ENCODE measurements at places on chromosomes 7 and 10.

DNA sequence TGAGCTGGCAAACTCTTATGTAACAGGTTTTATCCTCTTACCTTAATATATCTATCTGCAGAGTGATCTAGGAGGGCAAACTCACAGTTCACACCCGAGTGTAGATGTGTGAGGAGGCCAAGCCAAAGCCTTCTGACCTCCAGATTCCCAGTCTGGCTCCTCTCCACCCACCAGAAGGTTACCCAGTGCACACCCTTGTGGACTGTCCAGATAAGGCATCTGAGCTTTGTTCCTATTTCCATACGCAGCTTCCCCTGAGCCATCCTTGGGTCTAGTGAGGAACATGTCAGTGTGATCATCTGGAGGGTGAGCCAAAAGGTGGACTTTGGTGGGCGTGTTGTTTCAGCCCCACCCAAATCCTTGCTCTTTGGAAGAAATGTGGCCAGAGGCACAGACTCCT is 203.0 kb upstream of the MEOX2 start:
- DNase-seq, result no peak

GRCh38 chr7:1940402-1940786 is 270.3 kb downstream of the ELFN1 start:
- DNase-seq, result peak; percentile 76

DNA sequence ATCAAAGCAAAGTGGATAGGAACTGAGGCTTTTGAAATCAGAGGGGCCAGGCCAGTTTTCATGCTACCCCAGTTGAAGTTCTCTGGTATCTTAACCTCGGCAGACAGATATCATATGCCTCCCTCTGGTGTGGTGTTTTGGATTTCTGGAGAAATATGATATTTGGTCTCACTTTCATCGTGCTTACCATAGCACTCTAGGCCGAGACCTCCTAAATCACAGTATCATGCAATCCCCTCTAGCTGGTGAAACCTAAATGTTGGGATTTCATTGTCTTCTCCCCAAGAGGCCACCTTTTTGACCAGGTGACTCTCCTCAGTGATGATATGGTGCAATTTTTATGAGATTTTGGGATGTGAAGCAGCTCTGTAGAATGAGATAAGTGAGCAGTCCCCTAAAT is 183.5 kb downstream of the CREB5 start:
- no peak for DNase-seq

GRCh38 chr10:21722209-21722608 is 188.2 kb downstream of the MLLT10 start:
- DNase-seq, result no peak

DNA sequence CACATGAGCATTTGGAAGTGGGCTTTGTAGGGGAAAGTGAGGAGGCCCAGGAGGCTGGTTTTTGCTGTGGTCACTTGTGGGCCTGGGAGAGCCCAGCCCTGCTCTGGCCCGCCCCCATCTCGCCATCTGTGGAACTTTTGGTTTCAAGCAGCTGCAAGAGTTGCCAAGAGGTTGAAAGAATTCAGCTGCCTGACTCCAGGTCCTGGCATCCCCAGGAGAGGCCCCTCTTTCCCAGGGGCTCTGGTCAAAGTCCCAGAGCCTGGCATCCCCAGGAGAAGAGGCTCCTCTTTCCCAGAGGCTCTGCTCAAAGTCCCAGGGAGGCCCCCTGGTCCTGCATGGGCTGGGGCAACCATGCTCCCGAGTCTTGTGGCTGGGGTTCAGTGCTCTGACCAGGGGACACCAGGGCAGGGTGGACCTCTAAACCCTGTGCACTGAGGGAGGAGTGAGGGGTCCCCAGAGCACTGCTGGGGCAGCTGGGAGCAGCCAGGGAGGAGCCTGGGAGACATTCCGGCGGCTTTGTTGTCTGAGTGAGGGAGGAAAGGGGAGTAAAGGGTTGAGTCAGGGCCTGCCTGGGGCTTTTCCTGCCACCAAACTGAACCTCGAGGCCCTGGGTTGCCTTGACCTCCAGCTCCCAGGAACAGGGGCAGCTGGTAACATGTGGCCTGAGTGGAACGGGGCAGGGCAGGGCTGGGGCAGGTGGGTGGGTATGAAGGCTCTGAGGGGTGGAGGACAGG is 27.7 kb upstream of the CSGALNACT2 start:
- no peak for DNase-seq

- no peak for DNase-seq
These were observed 25.8 kb upstream of the TSPAN13 start for GRCh38 chr7:16727736-16728135.

DNA sequence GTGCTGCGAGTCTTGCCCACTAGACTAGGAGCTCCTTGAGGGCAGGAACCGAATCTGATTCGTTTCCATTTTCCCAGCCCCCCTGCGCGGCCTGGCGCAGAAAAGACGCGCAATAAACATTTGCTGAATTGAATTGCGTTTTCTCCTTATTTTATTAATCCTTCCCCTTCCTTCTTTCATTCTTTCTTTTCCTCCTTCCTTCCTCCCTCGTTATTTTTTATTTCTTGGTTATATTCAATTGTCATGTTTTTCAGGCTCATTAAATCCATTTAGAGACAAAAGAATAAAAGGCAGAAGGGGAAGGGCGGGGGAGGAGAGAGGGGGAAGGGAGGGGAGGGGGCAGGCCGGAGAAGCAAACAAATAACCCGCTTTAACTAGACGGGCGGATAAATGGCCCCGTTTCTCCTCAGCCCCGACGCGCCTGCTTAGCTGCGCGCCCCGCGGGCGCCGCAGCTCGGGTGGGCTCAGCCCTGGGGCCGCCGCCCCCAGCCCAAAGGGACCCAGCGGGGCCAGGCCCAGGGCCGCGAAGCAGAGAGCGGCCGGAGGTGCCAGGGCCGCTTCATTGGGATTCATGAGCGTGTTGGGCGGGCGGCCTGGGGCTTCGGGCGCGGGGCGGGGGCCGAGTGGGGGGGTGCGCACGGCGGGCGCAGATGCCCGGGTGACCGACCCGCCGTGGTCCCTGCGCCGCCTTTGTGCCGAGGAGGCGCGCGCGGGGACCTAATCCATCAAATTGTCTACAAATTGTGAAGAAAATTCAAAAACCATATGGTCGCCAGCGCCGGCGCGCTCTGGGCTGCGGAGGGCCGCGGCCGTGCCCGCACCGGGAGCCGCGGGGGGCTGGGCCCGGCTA is 5.0 kb downstream of the LBX1 start:
- no peak for DNase-seq

GRCh38 chr10:98474628-98475027 is 27.9 kb upstream of the HPS1 start:
- no peak for DNase-seq

DNA sequence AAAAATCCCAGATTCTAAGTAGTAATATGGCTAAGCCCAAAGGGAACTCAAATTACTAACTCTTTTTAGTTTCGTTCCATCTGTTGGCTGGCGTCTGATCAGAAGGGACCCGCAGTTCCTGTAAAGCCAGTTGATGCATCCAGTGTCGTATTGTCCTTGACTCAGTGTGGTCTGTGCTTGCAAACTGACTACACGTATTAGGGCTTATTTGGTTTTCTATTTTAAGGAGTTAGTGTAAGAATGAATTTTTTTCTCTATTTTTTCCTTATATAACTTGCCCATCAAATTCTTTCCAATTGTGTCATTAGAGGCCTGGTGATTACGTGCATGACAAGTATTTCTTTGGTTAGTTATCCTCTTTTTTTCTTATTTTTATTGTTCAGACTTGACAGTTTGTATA is 9.7 kb downstream of the ABCA13 start:
- DNase-seq, result no peak

GRCh38 chr7:94509264-94509886 is at the start of gene CASD1:
TSS of gene CASD1 (plus strand) at chr7:94509809. CDS start at chr7:94510085, 276 bp downstream.
- DNase-seq, result peak; percentile 28

DNA sequence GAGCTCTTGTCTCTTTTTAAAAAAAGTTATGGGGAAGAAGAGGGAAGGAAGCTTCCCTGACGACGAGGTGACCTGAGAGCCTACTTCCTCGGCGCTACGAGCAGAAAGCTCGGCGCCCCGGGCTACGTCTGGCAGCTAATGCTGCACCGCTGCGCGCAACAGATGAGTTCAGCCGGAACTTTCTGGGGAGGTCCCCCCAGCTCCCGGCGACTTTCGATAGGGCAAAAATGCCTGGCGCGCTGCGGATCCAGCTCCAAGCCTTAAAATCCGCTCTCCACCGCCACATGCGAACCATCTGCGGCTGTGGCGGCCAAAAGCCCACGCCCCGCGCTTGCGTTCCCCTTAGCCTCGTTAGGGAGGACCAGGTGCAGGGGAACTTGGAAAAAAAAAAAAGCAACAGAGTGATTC is 621 bp downstream of the P4HA1 start:
- peak; percentile 16 for DNase-seq

- no peak for DNase-seq
These were observed 68.4 kb downstream of the RAMP3 start for GRCh38 chr7:45225948-45226335.

- DNase-seq, result no peak
These were observed 66.8 kb upstream of the CYP26C1 start for GRCh38 chr10:92993699-92994272.

DNA sequence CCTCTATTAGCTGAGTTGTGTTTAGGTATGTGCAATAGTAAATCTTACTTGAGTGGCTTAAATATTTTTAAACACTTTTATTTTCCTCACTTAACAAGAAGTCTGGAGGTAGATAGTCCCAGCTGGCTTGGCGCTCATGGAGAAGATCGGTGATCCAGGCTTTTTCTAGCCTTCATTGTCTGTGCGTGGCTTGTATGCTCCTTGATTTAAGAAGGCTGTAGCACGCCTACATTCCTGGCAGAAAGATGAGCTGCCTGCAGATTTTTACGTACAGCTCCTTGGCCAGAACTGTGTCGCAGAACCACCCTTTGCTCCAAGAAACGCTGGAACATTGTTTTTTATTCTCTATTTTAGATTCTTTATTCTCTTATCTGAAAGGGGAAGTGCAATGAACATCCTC is 284.1 kb downstream of the KIF20B start:
- DNase-seq, result no peak

DNA sequence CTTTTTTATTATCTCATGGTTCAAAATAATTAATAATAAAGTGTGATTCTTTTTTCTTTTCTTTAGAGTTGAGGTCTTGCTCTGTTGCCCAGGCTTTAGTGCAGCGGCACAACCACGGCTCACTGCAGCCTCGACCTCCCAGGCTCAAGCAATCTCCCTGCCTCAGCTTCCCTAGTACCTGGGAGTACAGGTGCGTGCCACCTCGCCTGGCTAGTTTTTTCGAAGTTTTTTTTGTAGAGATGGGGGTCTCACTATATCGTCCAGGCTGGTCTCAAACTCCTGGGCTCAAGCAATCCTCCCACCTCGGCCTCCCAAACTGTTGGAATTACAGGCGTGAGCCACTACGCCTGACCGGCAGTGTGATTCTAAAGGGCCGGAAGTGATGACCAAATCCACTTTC is 28.0 kb upstream of the MSRB2 start:
- DNase-seq, result no peak

- DNase-seq, result no peak
These were observed 2.6 kb upstream of the ZNF853 start for GRCh38 chr7:6612819-6613218.

GRCh38 chr10:123835575-123835974 is 56.0 kb downstream of the CPXM2 start:
- no peak for DNase-seq

DNA sequence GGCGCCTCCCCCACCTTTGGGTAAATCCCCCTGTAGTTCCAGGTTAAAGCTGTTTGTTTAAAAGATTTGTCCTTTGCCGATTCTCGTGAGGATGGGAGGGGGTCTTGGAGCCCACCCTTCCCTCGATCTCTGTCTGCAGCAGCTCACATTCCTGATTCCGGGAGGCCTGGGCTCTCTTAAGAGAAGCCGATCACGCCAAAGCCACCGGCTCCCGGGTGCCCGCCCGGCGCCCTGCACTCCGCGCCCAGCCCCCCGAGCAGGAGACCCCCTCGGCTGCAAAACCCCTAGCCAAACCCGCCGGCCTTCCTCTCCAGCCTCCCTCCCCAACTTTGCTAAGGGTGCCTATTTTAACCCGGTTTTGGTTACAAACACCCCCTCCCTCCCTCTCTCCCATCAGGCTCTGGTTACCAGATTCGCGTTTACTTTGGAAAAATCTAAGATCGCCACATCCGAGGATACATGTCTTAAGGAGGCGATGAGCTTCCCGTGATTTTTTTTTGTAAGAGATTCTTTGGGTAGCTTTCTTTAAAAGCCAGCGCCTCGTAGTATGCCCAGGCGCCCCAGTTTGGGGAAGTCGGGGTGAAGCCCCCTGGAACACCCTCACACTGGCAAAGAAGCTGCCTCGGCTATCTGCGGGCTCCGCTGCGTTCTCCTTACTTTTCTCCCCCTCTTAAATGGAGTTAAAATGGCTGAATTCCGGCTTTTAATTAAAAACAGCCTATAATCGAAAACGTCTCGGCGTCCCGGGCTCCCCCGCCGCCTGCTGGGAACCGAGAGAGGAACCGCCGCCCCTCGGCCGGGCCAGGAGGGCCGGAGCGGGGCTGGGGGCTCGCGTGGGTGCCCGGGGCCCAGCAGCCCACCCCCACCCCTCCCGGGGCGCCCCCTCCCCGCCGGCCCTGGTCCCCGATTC is 983 bp downstream of the TNRC18 start:
- DNase-seq, result no peak

GRCh38 chr7:139702811-139703486 is 74.8 kb downstream of the HIPK2 start:
- DNase-seq, result no peak

DNA sequence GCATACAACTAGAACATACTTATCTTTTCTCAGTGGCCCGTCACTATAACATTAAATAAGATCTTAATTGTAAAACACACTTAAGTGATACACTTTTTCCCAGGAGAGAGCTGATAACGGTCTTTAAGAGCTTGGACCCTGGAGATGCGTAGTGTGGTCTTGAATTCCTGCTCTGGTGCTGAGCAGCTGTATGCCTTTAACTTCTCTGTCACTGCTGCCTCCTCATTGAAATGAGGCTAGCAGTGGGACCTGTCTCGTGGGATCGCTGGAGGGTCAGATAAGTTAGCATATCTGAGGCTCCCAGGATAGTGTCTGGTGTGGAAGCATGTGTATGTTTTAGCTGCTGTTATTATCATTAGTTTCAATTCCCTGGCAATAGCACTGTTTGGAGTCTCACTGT is 194.9 kb downstream of the SDK1 start:
- no peak for DNase-seq

DNA sequence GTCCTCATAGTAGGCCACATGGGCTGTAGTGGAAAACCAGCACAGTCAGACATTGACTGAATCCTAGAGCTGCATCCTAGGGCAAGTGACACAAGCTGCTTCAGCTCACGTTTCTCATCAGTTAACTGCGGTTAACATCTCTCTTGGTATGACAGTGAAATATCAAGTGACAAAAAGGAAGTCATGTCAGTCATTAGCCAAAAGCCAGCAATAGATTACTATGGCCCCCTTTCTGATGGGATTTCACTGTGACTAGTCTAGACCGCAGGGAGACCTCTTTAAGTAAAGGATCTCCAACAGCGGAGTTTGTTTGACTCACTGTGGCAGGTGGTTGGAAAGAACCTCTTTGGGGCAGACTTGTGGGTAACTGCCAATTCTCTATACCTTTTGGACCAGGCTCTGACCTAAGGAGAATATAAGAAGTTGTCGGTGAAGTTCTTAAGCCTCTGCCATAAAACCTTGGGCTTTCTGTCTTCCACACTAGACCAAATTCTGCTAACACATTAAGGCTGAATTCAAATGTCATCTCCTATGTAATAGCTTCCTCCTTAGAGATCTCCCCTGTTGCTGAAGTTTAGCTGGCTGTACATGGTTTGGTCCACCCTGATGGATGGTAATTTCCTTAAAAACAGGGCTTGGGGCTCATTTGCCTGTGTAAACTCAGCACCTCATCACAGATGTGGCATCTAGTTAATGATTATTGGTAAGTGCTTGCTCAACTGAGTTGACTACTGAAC is 115.3 kb downstream of the SGMS1 start:
- no peak for DNase-seq
